Psoas muscle (tissue), 8 donors: ENCODE measurements at places on chromosomes 3 and 15. TPM values are rescaled to one million over a fixed set of nuclear protein-coding genes. Genes with fewer than 3 reads are reported as not detected.

Gene A4GNT
- total RNA-seq, result not detected

Gene MINAR1
- total RNA-seq, result not detected

Gene IL17RC
- 10.4 TPM for total RNA-seq

Gene C3orf18
- total RNA-seq, result 30.1 TPM

Gene PCSK6
- total RNA-seq, result 32.7 TPM

Gene SLCO3A1
- total RNA-seq, result 9.4 TPM

Gene C15orf39
- 4.0 TPM for total RNA-seq

Gene FANCD2OS
- total RNA-seq, result not detected

Gene FSD2
- 28.9 TPM for total RNA-seq

Gene SAMD7
- not detected for total RNA-seq

Gene SEMA6D
- total RNA-seq, result 7.4 TPM

- no peaks in the 10 kb centered on the region for H3K4me1 ChIP-seq
- no peak overlapping the region for H3K27ac ChIP-seq
- no peaks in the 10 kb centered on the region for H3K36me3 ChIP-seq
- H3K4me3 ChIP-seq, result no peak overlapping the region
- no peak for DNase-seq
These were observed 233.0 kb upstream of the KCNMB2 start for GRCh38 chr3:178302966-178303930.

DNA sequence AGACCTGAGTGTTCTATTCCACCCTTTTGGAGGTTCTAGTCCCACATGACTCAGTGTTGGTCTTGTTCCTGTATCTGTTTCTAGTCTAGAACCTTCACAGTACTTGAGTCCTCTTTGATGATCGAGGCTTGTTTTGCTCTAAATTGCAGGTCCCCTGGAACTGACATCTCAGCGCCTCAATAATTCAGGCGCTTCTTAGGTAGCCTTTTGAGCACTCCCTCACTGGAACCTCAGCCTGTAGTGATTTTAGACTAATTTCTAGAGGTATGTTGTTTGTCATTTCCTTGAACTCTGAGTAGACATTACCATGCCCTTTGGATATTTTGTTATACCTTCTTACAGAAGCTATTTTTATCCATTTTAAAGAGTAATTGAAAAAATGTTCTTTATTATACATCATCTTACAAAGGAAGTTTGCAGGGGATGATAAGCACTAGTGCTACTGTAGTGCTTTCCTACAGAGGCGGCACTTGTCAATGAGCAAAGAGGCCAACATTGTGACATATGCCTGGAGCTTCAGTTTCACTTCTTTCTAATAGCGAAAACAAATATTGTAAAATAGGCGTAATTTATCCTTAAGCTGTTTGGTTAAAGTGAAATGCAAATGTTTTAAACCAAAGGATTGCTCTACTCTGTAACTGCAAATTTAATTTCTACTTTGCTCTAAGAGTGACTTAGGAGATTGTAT lies 75.7 kb downstream of the EFL1 start:
- H3K4me3 ChIP-seq, result no peak overlapping the region
- no peak overlapping the region for H3K27ac ChIP-seq
- DNase-seq, result no peak
- no peaks in the 10 kb centered on the region for H3K27me3 ChIP-seq
- H3K4me1 ChIP-seq, result peaks cover 16% of the 10 kb centered on the region
- no peaks in the 10 kb centered on the region for H3K36me3 ChIP-seq

GRCh38 chr3:98599647-98600411 lies 6.4 kb upstream of the CPOX start:
- no peaks in the 10 kb centered on the region for H3K27me3 ChIP-seq
- H3K36me3 ChIP-seq, result no peaks in the 10 kb centered on the region
- no peak overlapping the region for H3K27ac ChIP-seq

GRCh38 chr3:140056047-140056446 lies 121.1 kb downstream of the CLSTN2 start:
- H3K4me3 ChIP-seq, result no peak overlapping the region
- H3K4me1 ChIP-seq, result no peaks in the 10 kb centered on the region
- no peaks in the 10 kb centered on the region for H3K36me3 ChIP-seq
- H3K27ac ChIP-seq, result no peak overlapping the region
- DNase-seq, result no peak

DNA sequence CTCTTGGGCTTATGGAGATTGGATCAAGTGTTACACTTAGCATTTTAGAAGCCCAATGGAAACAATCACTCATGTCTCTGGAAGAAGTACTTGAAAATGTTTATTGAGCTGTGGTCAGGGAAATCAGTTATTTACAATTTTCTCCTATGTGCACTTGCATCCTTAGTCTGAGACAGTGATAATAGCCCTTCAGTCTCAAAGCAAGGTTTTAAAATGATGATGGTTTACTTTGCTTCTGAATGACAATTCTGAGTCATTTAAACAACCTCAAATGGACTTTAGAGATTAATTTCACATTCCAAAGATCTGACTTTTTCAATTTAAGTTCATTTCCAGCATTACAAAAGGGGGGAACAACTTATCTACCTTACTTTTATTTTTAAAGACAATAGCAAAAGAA lies 20.1 kb downstream of the TIPARP start:
- no peak overlapping the region for H3K4me3 ChIP-seq
- H3K27ac ChIP-seq, result no peak overlapping the region
- no peak for DNase-seq
- H3K36me3 ChIP-seq, result peaks cover 9% of the 10 kb centered on the region

- H3K27ac ChIP-seq, result peak overlapping the region; percentile 95
- no peaks in the 10 kb centered on the region for H3K27me3 ChIP-seq
- H3K36me3 ChIP-seq, result no peaks in the 10 kb centered on the region
- H3K4me1 ChIP-seq, result peaks cover 91% of the 10 kb centered on the region
- peak overlapping the region; percentile 33 for H3K4me3 ChIP-seq
- DNase-seq, result peak; percentile 94
These were observed 90.7 kb downstream of the FNDC3B start for GRCh38 chr3:172129850-172130716.

GRCh38 chr3:182212479-182213076 lies 500.9 kb downstream of the SOX2 start:
- H3K4me3 ChIP-seq, result no peak overlapping the region
- no peaks in the 10 kb centered on the region for H3K4me1 ChIP-seq
- H3K27ac ChIP-seq, result no peak overlapping the region
- H3K27me3 ChIP-seq, result no peaks in the 10 kb centered on the region
- H3K36me3 ChIP-seq, result no peaks in the 10 kb centered on the region

- no peaks in the 10 kb centered on the region for H3K27me3 ChIP-seq
- H3K27ac ChIP-seq, result no peak overlapping the region
- H3K4me1 ChIP-seq, result no peaks in the 10 kb centered on the region
- peaks cover 8% of the 10 kb centered on the region for H3K36me3 ChIP-seq
- no peak overlapping the region for H3K4me3 ChIP-seq
These were observed 67.6 kb downstream of the ZNF445 start for GRCh38 chr3:44409640-44410410.

DNA sequence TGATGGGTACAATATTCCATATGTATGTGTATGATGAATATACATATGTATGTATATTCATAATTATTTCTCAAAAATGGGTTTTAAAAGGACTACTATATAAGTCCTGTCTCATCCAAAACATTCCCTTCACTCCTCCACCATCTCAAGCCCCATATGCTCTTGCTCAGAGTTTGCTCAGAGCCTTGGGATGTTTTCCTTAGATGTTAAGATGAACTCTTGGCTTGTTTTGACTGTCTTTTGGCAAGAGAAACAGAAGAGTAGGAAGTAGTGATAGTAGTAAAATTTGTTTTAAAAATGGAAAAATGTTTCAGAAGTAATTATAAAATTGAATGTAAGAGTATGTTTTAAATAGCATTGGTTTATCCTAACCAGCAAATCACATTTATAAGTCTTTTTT lies 6.2 kb upstream of the EPHA3 start:
- no peak for DNase-seq
- no peak overlapping the region for H3K4me3 ChIP-seq
- H3K36me3 ChIP-seq, result no peaks in the 10 kb centered on the region
- H3K4me1 ChIP-seq, result no peaks in the 10 kb centered on the region
- no peak overlapping the region for H3K27ac ChIP-seq

- no peaks in the 10 kb centered on the region for H3K4me1 ChIP-seq
- H3K36me3 ChIP-seq, result no peaks in the 10 kb centered on the region
- H3K4me3 ChIP-seq, result no peak overlapping the region
- H3K27me3 ChIP-seq, result no peaks in the 10 kb centered on the region
- no peak overlapping the region for H3K27ac ChIP-seq
- no peak for DNase-seq
These were observed 1082.6 kb upstream of the EPHA6 start for GRCh38 chr3:95731753-95732152.

GRCh38 chr3:151579571-151580270 lies 118.9 kb upstream of the IGSF10 start:
- no peaks in the 10 kb centered on the region for H3K27me3 ChIP-seq
- DNase-seq, result peak; percentile 33
- no peaks in the 10 kb centered on the region for H3K4me1 ChIP-seq
- H3K36me3 ChIP-seq, result no peaks in the 10 kb centered on the region
- H3K4me3 ChIP-seq, result no peak overlapping the region
- no peak overlapping the region for H3K27ac ChIP-seq

GRCh38 chr15:54843006-54843405 lies 353.7 kb downstream of the RSL24D1 start:
- H3K27me3 ChIP-seq, result no peaks in the 10 kb centered on the region
- DNase-seq, result no peak

- H3K27ac ChIP-seq, result no peak overlapping the region
- no peaks in the 10 kb centered on the region for H3K36me3 ChIP-seq
- no peaks in the 10 kb centered on the region for H3K4me1 ChIP-seq
- no peak overlapping the region for H3K4me3 ChIP-seq
These were observed 241.8 kb downstream of the TBC1D5 start for GRCh38 chr3:17500618-17501017.

DNA sequence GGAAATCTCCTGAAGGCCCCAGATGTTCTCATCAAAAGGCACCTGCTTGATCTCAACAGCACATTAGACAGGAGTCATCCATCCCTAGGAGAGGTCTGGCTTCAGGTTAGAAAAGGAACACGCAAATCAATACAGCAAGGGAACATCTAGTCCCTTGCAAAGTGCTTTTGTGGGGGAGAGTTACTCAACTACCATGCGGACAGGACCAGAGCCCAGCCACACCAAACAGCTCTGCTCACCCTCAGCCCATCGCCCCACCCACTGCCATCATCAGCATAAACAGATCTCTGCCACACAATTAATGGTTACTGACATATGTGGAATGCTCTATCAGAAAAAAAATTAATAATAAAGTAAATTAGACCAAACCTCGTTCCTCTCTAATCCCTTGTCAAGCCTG lies 85.6 kb downstream of the MYLK start:
- no peak overlapping the region for H3K4me3 ChIP-seq
- no peak overlapping the region for H3K27ac ChIP-seq
- H3K36me3 ChIP-seq, result no peaks in the 10 kb centered on the region
- H3K27me3 ChIP-seq, result no peaks in the 10 kb centered on the region
- DNase-seq, result no peak

GRCh38 chr3:111751961-111752360 lies 107.1 kb upstream of the PHLDB2 start:
- no peaks in the 10 kb centered on the region for H3K27me3 ChIP-seq
- H3K4me1 ChIP-seq, result no peaks in the 10 kb centered on the region

- no peak for DNase-seq
- no peaks in the 10 kb centered on the region for H3K4me1 ChIP-seq
- no peak overlapping the region for H3K27ac ChIP-seq
These were observed 201.6 kb upstream of the TMC3 start for GRCh38 chr15:81575436-81576123.

GRCh38 chr3:69665026-69665737 lies 74.1 kb upstream of the MITF start:
- H3K27me3 ChIP-seq, result no peaks in the 10 kb centered on the region
- no peak overlapping the region for H3K27ac ChIP-seq
- H3K4me1 ChIP-seq, result peaks cover 11% of the 10 kb centered on the region
- H3K36me3 ChIP-seq, result no peaks in the 10 kb centered on the region
- H3K4me3 ChIP-seq, result no peak overlapping the region
- DNase-seq, result no peak

DNA sequence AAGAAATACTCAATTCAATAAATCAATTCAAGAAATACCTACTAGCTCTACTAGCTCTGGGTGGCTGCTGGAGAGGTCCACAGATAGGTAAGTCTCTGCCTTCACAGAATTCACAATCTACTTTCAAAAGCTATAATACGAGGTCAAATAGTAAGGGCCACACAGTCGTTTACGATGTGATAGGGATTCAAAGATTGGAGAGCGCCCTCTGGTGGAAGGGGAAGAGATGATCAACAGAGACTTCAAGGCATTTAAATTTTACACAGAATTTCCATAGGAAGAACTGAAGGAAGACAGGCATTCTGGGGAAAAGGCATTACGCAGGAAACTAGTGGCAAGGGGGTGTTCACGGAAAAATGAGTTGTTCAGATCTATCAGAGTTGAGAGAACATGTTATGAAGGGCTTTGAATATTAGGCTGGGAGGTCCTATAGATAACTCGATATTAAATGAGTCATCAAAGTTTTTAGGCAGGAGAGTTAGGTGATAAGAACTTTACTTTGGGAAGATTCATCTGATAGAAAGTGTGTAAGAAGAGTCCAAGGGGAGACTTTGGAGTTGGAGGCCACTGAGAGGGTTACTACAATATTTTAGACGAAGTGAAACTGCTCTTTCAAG lies 128.8 kb downstream of the FRMD5 start:
- no peaks in the 10 kb centered on the region for H3K4me1 ChIP-seq
- no peak overlapping the region for H3K27ac ChIP-seq
- no peaks in the 10 kb centered on the region for H3K36me3 ChIP-seq
- no peak overlapping the region for H3K4me3 ChIP-seq
- no peaks in the 10 kb centered on the region for H3K27me3 ChIP-seq

DNA sequence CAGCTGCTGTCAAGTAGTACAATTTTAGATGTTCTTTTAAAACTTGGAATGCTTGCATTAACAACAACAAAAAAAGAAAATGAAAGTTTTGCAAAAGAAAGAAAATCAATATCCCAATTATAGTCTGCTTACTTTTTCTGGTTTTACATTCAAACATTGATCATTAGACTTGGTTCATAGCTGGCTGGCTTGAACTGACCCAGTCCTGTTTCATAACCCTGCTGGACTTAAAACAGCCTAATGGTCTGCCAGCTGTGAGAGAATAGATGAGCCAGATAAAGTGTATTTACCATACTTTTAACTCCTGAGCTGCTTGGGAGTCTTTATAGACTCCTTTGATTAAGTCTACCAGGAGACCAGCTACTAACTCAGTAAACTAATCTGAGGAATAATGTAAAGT lies 59.2 kb downstream of the PIAS1 start:
- peaks cover 36% of the 10 kb centered on the region for H3K4me1 ChIP-seq
- no peak for DNase-seq
- no peaks in the 10 kb centered on the region for H3K27me3 ChIP-seq

- H3K27ac ChIP-seq, result no peak overlapping the region
- H3K27me3 ChIP-seq, result no peaks in the 10 kb centered on the region
- H3K4me3 ChIP-seq, result no peak overlapping the region
- no peaks in the 10 kb centered on the region for H3K36me3 ChIP-seq
These were observed 32.1 kb upstream of the CLASP2 start for GRCh38 chr3:33750211-33750548.

- H3K27ac ChIP-seq, result no peak overlapping the region
- DNase-seq, result no peak
- H3K4me1 ChIP-seq, result no peaks in the 10 kb centered on the region
- H3K4me3 ChIP-seq, result no peak overlapping the region
- no peaks in the 10 kb centered on the region for H3K36me3 ChIP-seq
These were observed 64.6 kb downstream of the LYZL4 start for GRCh38 chr3:42345811-42346210.
